ENCODE measurements at places on chromosomes 12 and 14.

DNA sequence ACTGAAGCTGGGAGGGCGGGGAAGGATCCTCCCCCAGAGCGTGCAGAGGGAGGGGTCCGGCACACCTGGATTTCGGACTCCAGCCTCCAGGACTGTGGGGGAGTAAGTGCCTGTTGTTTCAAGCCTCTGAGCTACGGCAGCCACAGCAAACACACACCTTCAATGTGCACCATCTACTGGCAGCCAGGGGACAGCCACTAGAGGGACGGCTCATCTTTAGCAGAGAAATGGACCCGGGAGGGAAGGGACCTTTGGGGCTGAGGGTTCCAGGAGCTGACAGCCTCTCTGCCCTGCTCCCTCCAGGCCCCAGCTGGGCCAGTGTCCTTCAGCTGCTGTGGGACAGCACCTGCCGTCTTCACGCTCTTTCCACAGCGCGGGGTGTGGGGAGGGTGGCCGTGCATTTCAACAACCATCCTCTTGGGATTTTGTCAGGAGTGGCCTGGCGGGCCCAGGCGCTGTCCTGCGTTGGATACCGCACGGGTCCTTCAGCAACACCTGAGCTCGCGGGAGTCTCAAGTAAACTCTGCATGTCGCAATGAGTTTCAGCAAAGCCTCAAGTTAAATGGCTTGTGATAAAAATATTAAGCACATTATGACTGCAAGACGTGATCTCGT lies 209.2 kb upstream of the C14orf180 start:
- no peak for DNase-seq

- DNase-seq = peak; percentile 60
These were observed 1.6 kb downstream of the DGKA start for GRCh38 chr12:55932551-55932910.

GRCh38 chr14:75515629-75515996 lies 6.7 kb upstream of the BATF start:
- DNase-seq = no peak

DNA sequence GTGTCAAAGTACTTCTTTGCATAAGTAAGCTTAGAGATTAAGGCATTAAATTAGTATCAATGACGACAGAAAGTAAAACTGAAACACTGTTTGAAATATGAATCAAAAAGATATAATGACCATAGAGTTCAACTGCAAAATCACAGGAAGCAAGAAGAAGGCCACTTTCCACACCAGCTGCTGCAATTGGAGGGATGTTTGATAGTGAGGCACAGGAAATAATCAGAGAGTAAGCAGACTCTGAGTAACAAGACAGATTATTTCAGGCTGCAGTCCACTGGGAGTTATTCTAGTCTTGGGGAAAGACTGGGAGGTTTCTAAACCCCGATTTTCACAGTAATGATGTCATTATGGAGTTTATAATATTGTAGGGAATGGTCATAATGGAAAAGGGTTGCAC lies 12.9 kb downstream of the MDGA2 start:
- DNase-seq = no peak

DNA sequence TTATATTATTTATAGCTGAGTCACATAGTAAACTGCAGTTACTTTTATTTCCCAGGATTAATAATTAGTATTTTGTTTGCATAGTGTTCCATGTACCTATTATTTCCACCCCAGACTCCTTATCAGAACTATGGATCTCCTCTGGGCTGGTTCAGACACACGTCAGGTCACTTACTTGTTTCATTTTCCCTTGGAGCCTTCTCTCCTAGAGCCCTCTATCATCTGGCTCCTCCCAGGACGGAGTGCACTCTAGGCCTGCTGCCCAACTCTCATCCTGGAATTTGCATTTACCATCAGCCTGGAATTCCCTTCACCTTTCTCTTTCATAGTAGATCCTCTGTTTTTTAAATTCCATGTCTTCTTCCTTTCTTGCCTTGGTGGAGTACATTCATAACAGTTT lies 28.5 kb upstream of the GALNT16 start:
- DNase-seq = no peak

GRCh38 chr14:59239022-59239421 lies 50.6 kb downstream of the DAAM1 start:
- DNase-seq = no peak

Data from activated gamma-delta T cell treated with Interleukin-2 at 50 U/mL for 16 hours (primary cell).